ENCODE measurements at places on chromosomes 16 and 17.

DNA sequence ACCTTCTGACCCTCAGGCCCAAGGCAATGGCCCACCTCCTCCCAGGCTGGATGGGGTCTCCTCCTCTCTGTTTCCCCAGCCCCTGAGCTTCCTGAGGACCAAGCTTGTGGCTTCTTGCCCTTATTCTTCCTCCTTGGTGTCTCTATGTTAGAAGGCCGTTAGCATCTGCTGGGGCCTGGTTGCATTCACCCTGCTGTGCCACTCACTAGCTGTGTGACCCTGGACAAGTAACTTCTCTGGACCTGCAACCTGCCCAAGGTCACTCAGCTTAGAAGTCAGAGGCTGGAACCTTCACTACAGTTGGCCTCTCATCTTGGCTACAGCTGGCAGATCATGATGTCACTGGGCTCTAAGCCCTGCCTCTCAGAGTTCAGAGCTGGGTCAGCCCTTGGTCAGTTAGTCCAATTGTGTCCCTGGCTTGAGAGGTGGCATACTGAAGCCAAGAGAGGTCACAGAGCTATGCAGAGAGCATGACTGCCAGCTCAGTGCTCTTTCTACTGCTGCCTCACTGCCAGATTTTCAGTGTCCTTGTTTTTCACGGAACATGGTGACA is 3.0 kb downstream of the MT2A start:
- H3K36me3 ChIP-seq = no peaks in the 10 kb centered on the region
- H3K27ac ChIP-seq = peak overlapping the region; percentile 97
- H3K4me3 ChIP-seq = no peak overlapping the region
- H3K4me1 ChIP-seq = peaks cover 14% of the 10 kb centered on the region
- peak; percentile 46 for DNase-seq

DNA sequence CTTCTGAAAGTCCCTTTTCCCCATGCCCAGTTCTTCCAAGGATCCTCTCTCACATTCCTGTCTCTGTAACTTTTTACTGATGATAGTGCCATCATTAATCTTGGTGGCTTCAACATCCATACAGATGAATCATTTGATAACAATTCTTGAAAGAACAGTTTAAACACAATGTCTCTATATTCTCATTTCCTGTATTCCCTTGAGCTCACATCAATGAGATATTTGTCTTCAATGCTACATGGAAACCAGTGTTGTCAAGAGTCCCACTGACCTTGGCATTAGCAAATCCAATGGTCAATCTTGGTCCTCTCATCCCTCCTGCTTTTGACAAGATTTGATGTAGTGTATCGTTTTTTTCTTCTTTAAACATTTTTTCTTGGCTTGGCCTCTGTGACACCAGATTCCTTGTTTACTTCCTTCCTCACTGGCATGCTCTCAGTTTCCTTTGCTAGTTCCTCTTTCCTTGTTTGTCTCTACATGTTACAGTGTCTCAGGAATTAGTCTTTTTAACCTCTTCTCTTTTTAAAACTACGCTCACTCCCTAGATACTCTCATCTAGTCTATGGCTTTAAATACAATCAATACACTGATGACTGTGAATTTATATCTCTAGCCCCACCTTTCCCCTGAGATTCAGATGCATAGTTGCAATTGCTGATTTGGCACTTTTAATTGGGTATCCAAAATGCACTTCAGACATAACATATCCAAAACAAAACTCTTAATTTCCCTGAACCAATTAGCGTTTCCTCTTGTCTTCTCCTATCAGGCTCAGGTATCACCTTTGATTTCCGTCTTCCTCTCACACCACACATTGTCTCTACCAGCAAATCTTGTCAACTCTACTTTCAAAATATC is 134.0 kb downstream of the MYO1D start:
- H3K4me3 ChIP-seq = no peak overlapping the region
- H3K27me3 ChIP-seq = no peaks in the 10 kb centered on the region
- no peaks in the 10 kb centered on the region for H3K36me3 ChIP-seq
- no peaks in the 10 kb centered on the region for H3K4me1 ChIP-seq
- H3K27ac ChIP-seq = no peak overlapping the region

GRCh38 chr17:19380481-19381301 is 2.4 kb downstream of the MAPK7 start:
- H3K4me3 ChIP-seq = no peak overlapping the region
- H3K27me3 ChIP-seq = no peaks in the 10 kb centered on the region
- DNase-seq = peak; percentile 27
- H3K4me1 ChIP-seq = peaks cover 23% of the 10 kb centered on the region
- H3K36me3 ChIP-seq = no peaks in the 10 kb centered on the region

DNA sequence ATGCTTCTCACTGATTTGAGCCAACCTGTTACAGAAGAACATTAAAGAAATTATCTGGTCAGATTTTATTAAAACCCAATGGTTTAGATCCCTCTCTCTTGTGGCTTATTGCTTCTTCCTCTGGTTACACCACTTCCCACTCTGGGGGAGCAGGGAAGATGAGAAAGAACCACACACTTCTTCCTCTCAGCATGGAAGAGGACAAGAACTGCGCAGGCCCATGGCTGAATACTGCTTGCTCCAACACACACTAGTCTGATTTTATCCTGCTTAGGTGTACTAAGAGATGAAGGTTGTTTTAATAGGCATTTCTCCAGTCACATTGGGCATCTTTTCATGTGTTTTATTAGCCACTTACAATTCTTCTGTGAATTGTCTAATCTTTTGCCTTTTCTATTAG is 27.6 kb downstream of the MAP3K3 start:
- no peak for DNase-seq
- no peak overlapping the region for H3K27ac ChIP-seq
- no peak overlapping the region for H3K4me3 ChIP-seq
- H3K4me1 ChIP-seq = no peaks in the 10 kb centered on the region

GRCh38 chr17:16215965-16216316 is 607 bp upstream of the NCOR1 start:
- H3K36me3 ChIP-seq = no peaks in the 10 kb centered on the region
- peaks cover 4% of the 10 kb centered on the region for H3K4me1 ChIP-seq
- H3K27ac ChIP-seq = peak overlapping the region; percentile 97
- peak; percentile 36 for DNase-seq
- H3K4me3 ChIP-seq = peak overlapping the region; percentile 81

GRCh38 chr17:66357037-66357436 is 54.6 kb downstream of the PRKCA start:
- H3K4me1 ChIP-seq = no peaks in the 10 kb centered on the region
- no peaks in the 10 kb centered on the region for H3K36me3 ChIP-seq
- DNase-seq = no peak
- no peak overlapping the region for H3K27ac ChIP-seq
- no peaks in the 10 kb centered on the region for H3K27me3 ChIP-seq
- no peak overlapping the region for H3K4me3 ChIP-seq

DNA sequence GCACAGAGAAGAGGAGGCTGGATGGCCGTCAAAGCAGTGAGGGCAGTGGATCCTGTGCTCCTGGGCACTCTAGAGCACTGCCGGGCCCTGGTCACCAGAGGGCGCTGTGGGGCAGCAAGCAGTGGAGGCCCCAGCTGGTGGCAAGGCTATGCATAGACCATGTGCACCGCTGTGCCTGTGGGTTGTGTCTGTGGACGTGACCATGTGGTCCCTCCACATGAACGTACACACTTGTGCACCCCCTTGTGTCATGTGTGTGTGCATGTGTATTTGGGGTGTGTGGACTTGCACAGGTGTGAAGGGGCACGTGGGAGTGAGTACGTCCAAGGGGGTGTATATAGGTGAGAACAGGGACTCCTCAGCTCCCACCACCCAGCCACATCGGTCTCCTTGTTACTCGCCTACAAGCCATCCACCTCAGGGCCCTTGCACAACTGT is 4.4 kb upstream of the MAP2K3 start:
- no peaks in the 10 kb centered on the region for H3K36me3 ChIP-seq
- H3K4me1 ChIP-seq = peaks cover 13% of the 10 kb centered on the region
- no peak overlapping the region for H3K27ac ChIP-seq

- no peak overlapping the region for H3K4me3 ChIP-seq
- no peaks in the 10 kb centered on the region for H3K4me1 ChIP-seq
- H3K27ac ChIP-seq = no peak overlapping the region
- no peaks in the 10 kb centered on the region for H3K36me3 ChIP-seq
Measured at GRCh38 chr16:83842756-83843507, 35.2 kb downstream of the HSBP1 start.

- no peak overlapping the region for H3K4me3 ChIP-seq
- no peak for DNase-seq
- no peaks in the 10 kb centered on the region for H3K36me3 ChIP-seq
- no peaks in the 10 kb centered on the region for H3K4me1 ChIP-seq
Measured at GRCh38 chr17:27566671-27567562, 64.1 kb upstream of the LGALS9 start.

DNA sequence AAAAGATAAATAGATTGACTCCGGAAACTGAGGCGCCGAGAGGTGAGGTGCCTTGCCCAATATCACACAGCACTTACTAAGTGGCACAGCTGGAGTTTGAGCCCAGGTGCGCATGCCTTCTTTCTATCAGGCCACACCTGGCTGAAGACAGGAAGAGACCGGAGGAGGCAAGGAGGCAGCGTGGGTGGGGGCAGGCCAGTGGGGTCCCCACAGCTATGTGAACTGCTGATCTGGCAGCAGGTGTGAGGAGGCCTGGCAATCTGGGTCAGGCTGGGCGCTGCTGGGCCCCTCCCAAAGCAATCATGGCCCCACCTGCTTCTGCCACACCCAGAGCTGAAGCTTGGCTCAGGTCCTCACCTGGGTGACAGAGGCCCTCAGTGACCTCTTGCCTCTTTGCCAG is 1.9 kb upstream of the GDPD3 start:
- no peaks in the 10 kb centered on the region for H3K4me1 ChIP-seq
- no peak overlapping the region for H3K27ac ChIP-seq
- DNase-seq = no peak
- H3K4me3 ChIP-seq = no peak overlapping the region

DNA sequence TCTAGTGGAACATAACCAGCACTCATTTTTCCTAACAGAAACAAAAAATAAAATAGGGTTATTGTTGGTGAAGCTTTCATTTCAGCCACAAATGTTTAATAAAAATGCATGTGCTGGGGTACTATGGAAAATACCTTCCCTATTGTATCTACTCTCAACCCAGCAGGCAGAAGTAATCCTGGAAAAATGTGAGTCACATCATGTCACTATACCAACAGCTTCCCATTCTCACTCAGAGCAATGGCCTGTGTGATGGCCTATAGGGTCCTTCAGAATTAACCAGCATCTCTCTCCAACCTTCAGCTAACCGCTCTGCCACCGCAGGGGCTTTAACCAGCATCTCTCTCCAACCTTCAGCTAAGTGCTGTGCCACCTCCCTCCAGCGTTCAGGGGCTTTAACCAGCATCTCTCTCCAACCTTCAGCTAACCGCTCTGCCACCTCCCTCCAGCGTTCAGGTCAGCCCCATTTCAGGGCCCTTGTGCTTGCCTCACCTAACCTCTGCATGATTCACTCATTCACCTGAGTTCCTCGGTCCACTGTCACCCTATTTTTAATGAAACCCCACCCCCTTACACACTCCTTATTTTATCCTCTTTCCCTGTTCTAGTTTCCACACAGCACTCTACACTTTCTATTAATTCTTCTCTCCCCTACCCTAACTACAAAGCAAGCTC is 34.0 kb downstream of the UBE2G1 start:
- H3K27me3 ChIP-seq = no peaks in the 10 kb centered on the region
- no peaks in the 10 kb centered on the region for H3K36me3 ChIP-seq
- H3K4me3 ChIP-seq = no peak overlapping the region
- DNase-seq = no peak

DNA sequence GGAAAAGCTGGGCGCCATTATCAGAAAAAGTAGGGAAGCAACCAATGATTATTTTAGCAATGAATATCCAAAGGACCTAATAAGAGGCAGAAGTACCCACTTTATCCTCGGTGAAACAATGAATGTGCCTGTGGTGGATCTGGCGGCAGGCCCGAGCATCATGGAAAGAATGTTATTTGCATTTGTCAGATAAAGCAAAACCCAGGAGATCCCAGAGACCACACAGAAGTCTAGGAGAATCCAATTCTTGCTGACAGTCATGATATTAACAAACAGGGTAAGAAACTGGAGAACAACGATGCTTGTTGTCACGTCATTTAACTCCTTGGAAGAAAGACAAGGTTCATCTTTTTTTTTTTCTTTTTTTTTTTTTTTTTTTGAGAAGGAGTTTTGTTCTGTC is 12.0 kb upstream of the TNRC6A start:
- H3K36me3 ChIP-seq = no peaks in the 10 kb centered on the region
- DNase-seq = no peak
- H3K4me3 ChIP-seq = no peak overlapping the region
- H3K4me1 ChIP-seq = no peaks in the 10 kb centered on the region
- H3K27me3 ChIP-seq = no peaks in the 10 kb centered on the region

GRCh38 chr17:38906460-38907228 is 18.8 kb upstream of the LASP1NB start:
- no peaks in the 10 kb centered on the region for H3K36me3 ChIP-seq
- no peaks in the 10 kb centered on the region for H3K4me1 ChIP-seq
- peak overlapping the region; percentile 69 for H3K27ac ChIP-seq

GRCh38 chr17:29918922-29919856 is 10.8 kb downstream of the SSH2 start:
- no peaks in the 10 kb centered on the region for H3K27me3 ChIP-seq
- H3K36me3 ChIP-seq = no peaks in the 10 kb centered on the region
- DNase-seq = no peak
- H3K4me3 ChIP-seq = no peak overlapping the region
- H3K27ac ChIP-seq = no peak overlapping the region
- H3K4me1 ChIP-seq = no peaks in the 10 kb centered on the region

DNA sequence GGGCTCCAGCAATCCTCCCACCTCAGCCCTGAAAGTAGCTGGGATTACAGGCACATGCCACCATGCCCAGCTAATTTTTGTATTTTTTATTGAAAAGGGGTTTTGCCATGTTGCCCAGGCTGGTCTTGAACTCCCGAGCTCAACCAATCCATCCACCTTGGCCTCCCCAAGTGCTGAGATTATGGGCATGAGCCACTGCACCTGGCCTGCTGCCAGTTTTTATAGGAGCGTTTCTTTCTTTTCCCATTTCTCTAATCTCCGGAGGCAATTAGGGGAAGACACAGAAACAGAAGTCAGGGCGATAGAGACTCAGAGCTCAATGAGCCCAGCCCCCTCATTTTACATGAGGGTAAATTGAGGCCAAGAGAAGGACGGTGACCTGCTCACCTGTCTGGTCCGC is 10.4 kb downstream of the MGAT5B start:
- no peak overlapping the region for H3K27ac ChIP-seq
- no peak for DNase-seq
- no peaks in the 10 kb centered on the region for H3K36me3 ChIP-seq
- H3K27me3 ChIP-seq = no peaks in the 10 kb centered on the region

GRCh38 chr17:42246515-42246914 is 29.7 kb downstream of the STAT5B start:
- no peaks in the 10 kb centered on the region for H3K27me3 ChIP-seq
- H3K27ac ChIP-seq = peak overlapping the region; percentile 61
- DNase-seq = no peak
- no peaks in the 10 kb centered on the region for H3K36me3 ChIP-seq
- no peak overlapping the region for H3K4me3 ChIP-seq

Measured in uterus (tissue), 4 donors.